ENCODE measurements at places on chromosomes 16 and 17.

DNA sequence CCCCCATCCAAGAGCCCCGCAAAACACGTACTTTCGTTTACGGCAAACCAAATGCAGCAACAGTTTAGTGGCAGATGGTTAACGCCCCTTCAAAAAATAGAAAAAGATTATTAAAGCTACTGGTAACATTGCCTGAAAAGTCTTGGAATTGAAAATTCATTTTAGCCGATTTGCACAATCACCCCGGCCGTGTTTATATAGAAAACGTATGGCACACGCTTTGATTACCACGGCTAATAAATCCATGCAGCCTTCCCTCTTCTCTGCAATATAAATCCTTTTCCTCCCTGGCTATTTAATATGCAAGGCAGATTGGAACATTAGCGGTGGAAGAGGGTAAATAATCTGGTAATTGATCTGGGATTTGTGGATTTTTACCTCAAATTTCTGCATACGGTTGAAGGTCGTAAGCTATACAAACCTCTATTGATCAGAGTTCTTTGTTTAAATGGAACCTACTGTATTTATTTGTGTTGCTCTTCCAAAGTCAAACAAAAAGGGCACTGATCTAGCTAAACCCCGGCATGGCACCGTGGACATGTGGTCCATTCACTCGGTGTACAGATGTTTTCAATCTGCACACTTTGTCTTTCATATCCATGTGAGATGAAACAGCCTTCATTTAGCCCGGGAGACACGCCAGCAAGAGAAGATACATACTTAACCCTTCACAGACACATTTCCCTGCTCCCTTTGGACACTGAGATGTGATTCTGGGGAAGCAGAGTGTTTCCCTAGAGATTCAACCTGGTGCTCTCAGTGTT is 238.1 kb upstream of the MAF start:
- DNase-seq: no peak

DNA sequence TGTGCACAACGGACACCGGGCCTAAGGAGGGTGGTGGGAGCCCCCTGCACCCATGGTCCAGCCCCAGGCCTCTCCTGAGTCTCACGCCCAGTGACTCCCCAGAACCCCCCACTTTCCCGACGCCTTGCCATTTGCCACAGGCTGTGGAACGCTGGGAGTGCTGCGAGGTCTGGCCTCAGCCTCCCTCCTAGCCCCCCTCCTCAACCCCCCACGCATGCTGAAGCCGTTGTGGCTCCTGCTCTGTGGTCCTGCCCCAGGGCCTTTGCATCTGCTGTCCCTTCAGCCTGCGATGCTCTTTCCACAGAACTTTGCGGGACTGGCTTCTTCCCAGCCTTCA is 226.0 kb upstream of the GSE1 start:
- DNase-seq: no peak

DNA sequence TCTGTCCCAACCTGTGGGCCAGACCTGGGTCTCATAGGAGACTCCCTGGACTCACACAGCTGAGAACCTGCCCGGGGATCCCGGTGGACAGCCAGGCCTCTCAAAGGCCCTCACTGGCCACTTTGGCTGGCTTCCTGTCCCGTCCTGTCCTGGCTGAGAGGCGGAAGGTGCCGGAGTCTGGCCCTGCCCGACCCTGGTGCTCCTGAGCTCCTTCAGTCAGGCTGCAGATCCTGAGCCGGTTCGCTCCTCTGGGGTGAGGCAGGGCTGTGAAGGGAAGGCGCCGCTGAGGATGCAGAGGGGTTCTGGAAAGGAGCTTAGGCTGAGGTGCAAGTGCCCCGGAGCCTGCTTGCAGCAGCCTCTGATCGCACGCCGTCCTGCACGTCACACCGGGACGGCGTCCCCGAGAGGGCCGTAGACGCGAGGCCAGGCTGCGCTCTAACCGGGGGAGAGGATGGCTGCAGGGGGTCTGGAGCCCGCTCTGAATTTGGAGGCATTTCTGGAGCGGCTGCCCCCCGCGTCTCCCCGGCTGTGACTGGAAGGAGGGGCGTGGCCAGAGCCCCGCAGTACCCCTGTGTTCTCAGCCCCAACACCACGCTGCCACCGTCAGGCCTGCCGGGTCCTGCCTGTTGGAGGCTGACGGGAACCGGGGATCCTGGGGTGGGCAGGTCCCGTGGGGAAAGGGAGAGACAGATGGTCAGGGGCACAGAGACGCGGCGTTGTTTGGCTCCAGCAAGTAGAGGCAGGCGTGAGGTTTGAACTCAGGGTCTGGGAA is 4.1 kb downstream of the HGS start:
- no peak for DNase-seq

GRCh38 chr17:48878920-48879898 is 13.4 kb upstream of the ATP5MC1 start:
- peak; percentile 73 for DNase-seq

DNA sequence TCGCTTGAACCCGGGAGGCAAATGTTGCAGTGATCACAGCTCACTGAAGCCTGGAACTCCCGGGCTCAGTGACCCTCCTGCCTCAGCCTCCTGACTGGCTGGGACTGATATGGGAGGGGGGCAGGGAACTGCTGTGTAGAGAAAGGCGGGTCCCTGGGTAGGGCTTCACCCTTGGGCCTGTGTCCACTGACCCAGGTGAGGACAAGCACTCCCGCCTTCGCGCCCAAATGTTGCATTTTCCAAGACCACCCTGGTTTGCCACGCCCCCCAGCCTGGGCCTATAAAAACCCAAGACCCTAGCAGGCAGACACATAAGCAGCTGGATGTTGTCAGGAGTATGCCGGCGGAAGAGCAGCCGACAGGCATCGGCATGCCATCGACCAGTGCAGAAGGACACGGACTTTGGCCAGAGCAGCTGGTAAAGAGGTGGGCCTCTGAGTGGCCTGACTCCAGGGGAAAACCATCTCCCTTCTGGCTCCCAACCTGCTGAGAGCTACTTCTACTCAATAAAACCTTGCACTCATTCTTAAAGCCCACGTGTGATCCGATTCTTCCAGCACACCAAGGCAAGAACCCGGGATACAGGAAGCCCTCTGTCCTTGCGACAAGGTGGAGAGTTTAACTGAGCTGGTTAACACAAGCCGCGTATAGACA is 19.1 kb downstream of the SMYD4 start:
- no peak for DNase-seq

GRCh38 chr16:85569615-85570212 is 43.4 kb upstream of the GSE1 start:
- no peak for DNase-seq

- DNase-seq: no peak
Observed at GRCh38 chr16:84183911-84184591, 2.8 kb downstream of the TAF1C start.

GRCh38 chr17:42670789-42671657 is 5.8 kb downstream of the PLEKHH3 start:
- DNase-seq: no peak

GRCh38 chr16:4373356-4373908 is 1.8 kb downstream of the VASN start:
- DNase-seq: no peak

- no peak for DNase-seq
Observed at GRCh38 chr17:31404028-31404949, 12.8 kb downstream of the RAB11FIP4 start.

Measured in cerebellar cortex (tissue), 1 donor.